ENCODE measurements at places on chromosomes 2 and 18. TPM values are rescaled to one million over a fixed set of nuclear protein-coding genes. Genes with fewer than 3 reads are reported as not detected.

The ZSWIM2 gene
- total RNA-seq = 1.0 TPM

The IRS1 gene
- 14.3 TPM for total RNA-seq

The IL36G gene
- not detected for total RNA-seq

The EGR4 gene
- not detected for total RNA-seq

The RUFY4 gene
- total RNA-seq = not detected

The ALK gene
- total RNA-seq = 0.44 TPM

The LOXHD1 gene
- 2.4 TPM for total RNA-seq

DNA sequence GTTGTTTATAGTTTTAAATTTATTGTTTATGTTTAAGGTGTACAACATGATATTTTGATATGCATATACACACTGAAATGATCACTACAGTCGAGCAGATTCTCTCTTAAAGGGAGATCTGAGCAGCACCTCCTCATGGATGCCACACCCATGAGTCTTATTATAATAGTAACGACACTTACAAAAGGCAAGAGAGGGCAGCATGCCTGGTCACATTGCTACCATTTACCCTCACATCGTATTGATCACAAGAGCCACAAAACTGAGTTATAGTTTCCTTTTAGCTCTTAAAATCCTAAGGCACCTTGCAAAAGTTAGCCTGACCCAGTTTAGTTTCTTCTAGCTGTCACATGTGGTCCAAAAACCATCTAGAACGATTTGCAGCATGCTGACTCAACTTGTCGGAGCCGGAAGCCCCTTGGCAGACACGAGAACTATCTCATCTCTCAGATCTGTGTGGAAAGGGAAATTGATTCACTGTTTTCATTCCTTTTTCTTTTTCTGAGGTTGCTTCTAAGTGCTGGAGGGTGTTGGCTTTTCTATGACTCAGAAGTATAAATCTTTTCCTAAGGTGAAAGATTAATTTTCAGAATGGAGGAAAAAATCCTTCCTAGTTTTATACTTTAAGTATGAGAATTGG, 85.3 kb downstream of the CDC42EP3 start:
- no peak for DNase-seq

DNA sequence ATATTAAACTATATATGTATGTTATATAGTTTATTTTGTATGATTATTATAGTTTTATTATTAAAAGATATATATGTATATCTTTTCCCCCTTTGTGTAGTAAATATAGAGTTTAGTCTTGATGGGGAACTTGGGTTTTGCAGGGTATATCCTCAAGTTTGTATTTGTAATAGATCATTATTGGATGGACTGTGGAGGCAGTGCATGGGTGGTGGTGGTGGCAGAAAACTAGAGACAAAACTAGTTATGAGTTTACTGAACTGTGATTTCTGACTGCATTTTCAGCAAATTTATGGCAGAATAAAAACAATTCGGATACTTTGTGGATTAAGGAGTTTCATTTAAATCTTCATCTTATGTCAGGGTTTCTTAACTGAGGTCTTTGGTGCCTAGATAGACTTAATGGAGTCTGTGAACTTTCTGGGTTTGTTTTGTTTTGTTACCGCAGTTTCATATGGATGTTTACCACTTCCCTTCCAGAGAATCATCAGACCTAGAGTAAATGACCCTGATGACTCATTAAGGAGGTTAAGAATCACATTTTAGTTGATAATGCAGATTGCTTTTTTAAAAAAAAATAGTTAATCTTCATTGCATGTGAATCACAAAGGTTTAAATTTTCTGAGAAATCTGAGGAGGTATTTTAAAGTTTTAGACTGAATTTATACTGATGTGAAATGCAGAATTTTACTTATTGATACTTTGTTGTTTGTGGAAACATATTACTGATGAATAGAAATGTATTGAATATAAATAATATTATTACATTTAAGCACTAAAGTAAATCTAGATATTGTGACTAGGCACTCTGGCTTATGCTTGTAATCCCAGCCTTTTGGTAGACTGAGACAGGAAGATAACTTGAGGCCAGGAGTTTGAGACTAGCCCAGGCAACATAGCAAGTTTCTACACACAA, 14.5 kb downstream of the EPC2 start:
- no peak for DNase-seq

DNA sequence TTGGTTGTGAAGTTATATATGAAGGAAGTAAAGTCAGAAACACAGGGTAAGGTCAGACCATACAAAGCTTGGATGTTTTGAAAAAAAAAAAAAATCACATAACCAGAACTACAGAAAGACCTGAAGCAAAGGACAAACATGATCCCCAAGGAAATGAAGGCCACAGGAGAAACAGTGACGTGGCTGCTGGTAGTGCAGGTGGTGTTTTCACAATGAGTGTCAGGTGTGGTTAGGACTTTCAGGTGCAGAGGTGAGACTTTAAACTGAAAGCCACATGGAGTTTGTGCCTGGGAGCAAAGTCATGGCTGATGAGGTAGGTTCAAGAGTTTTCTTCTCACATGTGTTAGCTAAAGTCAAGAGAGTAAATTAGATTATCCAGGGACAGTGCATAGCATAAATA, 270.7 kb downstream of the PIEZO2 start:
- DNase-seq = no peak

DNA sequence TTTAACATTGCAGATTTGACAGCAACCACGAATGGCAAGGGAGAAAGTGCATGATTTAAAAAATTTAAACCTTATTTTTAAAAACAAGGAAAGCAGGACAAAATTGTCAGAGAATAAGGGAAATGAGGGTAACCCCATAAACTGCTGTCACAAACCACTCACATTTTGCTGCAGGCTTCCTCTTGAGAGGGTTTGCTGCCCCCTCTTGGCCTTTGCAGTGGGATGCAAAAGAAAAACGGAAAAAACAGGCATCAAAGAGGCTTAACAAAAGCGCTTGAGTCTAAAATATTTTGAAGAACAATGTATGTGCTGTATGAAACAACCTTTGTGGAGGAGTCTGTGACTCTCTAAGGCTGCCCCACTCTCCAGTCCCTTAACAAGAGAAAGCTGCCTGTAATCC, 91.6 kb downstream of the TMX3 start:
- no peak for DNase-seq

DNA sequence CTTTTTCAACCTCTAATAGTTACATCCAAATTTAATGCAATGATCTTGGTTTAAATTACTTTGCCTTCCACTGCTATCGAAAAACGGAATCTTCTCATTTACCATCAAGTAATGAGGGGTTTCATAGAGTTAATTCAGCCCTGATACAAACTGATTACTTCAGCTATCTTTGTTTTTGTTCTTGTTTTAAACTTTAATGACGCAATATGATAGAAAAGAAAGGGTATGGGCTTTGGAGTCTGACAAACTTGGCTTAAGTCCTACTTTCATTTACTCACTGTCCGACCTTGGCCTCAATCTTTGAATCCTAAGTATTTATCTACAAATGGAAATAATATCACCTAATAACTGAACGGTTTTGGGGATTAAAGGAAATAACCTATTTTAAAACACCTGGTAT, 16.1 kb downstream of the ADAM17 start:
- no peak for DNase-seq

GRCh38 chr2:42859006-42859552, 66.7 kb upstream of the HAAO start:
- peak; percentile 84 for DNase-seq

GRCh38 chr2:239803766-239804115, 221.4 kb downstream of the NDUFA10 start:
- no peak for DNase-seq

DNA sequence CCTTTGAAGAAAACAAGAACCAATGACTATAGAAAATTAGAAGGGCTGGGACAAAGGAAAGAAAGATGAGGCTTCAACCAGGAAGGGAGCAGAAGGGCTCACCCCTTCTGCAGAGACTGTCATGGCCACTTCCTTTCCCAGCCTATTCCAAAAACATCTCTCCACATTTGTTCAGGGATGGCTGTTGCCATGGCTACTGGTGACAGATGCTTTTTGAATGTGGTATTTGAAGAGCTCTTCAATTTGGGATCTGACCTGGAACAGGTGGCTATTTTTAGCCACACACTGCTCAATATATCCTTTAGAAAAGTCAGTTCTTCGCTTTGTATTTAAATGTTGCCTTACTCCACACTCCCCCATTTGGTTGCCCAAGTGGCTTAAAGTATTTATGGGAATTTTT, 64.1 kb upstream of the LCLAT1 start:
- no peak for DNase-seq

GRCh38 chr18:31268985-31269406, 49.0 kb upstream of the DSG1 start:
- DNase-seq = no peak

DNA sequence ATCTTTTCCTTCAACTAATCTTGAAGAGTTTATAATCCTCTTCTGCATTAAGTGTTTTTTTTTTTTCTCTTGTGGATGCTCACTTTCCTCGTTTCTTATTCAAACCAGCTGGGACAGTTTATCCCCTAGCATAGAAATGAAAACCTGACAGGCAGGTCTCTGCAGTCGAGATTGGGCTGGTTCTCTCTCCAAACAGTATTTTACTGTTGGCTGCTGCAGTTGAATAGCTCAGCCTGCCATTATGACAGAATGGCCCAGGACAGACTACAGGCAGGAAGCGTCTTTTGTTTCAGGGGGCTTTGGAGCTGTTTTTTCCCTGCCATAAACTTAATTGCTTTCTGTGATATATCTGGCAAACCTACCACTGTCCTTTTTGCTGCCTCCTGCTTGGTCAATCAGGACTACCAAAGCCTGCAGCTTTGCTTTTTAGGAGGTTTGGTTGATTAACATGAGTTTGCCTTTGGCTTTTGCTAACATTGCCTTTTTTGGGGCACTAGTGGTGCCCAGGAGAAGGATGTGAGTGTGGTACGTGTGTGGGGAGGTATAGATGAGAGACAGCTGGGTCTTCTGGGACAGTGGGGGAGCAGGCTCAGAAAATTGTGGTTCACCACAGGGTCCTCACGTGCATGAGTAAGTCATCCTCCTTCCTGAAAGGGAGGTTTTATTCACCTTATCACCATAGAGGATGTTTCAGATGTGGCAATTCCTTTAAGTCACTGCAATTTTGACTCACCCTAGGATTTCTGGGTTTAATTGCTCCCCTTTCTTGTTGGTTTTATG, 128.7 kb downstream of the LYPD6B start:
- no peak for DNase-seq

DNA sequence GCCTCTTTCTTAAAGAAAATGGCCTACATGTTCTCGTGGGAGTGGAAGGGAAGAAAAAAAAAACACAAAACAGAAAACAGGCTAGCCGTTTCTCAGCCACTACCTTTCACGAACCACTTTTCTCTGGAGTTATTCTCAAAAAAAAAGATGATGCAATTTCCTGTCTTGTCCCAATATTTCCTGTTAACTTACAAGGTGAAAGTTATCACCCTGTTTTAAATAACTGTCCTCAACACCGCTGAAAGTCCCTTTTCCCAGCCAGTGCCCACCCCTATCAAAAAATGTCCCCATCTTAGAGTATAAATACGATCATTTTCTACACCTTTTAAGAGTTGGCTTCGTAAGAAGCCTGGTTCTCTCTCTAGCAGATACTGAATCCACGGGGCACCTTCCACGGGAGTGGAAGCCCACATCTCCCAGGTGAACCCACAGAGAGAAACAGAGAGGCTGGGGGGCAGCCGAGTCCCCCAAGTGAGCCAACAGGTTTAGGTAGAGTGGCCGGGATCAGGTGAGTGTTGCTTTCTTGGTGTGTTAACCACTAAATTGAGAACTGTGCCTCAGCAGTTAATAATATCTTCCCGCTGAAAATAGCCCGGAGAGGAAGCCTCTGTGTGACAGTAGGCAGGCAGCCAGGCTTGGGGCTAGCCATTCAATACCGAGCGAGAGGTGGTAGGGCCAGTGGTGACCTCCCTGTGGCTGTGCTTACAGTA, 15.9 kb downstream of the SMAD7 start:
- no peak for DNase-seq

GRCh38 chr2:195356026-195356425, 301.0 kb upstream of the SLC39A10 start:
- DNase-seq = no peak
